ENCODE measurements at places on chromosomes 2 and 18. TPM values are rescaled to one million over a fixed set of nuclear protein-coding genes. Genes with fewer than 3 reads are reported as not detected.

Gene DSG3
- total RNA-seq = not detected

DNA sequence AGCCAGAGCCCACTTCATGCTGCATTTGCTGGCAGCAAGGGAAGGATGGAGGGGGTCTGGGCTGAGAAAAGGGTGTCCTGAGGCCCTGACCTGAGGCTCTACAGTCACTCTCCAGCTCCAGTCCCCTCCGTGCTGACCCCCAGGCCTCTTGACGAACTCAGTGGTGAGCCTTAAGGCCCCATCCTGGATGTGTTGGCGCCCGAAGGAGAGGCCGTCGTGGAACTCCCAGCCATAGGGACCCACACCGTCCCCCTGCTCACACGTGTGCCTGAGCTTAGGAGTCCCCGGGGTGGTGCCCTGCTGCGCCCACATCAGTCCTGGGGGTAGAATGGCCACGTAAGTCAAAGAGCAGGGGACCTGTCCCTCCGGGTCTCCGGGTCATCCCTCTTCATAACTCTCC lies 776 bp downstream of the MOGS start:
- DNase-seq = no peak

Gene TGFBRAP1
- 21.0 TPM for total RNA-seq

DNA sequence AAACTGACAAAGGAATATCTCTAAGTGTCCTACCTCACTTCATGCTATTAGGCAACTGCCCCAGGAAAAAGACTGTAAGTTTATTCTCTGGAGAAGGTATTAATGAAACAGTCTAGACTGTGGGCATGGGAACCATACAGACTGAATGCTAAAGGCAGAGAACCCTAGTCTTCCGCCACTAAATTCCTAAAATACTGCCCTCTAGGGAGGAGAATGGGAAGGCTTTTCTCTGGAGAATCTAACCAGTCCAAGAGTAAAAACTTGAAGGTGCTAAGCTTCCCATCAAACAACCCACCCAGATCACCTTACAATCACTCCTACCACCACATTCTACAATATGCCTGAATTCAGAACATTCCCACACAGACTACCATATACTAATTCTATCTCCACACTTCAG lies 3.4 kb downstream of the SRBD1 start:
- no peak for DNase-seq

Gene RPL31
- 1,403 TPM for total RNA-seq

Gene DTYMK
- total RNA-seq = 13.1 TPM

DNA sequence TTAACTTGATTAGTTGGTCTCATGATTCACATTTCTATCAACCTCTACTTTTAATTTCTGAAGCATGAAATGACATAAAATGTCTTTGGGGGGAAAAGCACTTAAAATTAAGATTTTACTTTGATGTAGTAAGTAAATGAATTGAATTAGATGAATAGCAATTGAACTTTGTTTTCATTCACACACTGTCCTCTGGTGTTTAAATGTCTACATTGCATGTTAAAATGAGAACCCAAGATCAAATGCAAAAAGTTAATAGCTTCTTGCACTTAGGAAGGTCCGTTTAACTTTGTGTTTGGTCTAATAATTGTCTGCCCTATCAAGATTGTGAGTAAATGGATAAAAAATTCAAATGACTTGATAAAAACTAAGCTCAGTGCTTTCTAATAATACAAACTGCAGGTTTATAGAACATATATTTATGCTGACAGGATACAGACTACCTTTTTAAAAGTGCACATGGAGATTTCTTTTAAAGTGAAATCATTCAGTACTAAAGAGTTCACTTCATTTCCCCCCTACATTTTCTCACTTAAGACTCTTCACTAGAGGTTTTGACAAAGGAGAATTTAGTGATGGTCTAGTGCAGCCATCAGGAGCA lies 156.2 kb upstream of the NABP1 start:
- no peak for DNase-seq

Gene FAM124B
- total RNA-seq = 5.2 TPM

Gene SLC19A3
- not detected for total RNA-seq

DNA sequence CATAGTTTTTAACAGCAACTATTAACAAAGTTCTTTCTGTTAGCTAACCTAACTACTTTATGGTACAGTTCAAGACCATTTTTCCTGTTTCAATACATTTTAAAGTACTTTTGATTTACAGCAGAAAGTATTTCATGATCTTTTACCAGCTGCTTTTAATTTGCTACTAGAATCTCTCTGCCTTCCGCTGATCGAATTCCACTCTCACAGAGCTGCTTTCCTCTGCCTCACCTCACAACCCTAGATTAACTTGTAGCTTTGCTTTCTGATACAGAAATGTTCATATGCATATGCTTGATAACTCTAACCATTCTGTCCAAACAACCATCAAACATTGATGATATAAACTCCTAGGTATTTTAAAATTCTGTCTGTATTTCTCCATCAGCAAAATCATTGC lies 463.2 kb upstream of the ZEB2 start:
- no peak for DNase-seq

- no peak for DNase-seq
Measured at GRCh38 chr2:200350850-200351285, 44.4 kb downstream of the SPATS2L start.

DNA sequence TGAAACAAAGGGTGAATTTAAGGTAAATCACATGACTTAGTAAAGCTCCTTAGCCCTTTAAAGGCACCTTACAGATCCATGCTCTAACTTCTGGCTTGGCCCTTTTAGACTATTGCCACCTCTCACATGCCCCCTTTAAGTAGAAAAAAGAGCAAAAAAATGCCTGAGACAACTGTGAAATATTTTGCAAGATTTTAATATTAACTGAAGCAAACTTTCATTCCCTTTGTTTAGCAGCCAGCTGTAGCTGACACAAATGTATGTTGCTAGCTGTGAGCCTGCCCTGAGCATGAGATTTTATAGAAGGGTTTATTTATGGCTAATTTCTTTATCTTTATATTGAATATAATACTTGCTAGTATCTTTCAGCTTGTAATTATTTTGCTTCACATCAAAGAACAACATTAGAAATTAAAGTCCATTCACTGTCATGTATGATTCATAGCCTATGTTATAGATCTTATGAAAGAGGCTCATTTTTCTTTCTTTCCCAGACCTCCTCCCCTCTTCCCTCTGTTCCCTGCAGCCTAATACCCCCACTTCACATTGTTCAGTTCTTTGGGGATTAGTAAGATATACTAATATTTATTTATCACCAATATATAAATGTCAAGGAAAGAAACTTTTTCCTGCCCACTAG lies 637.2 kb upstream of the ZEB2 start:
- no peak for DNase-seq

GRCh38 chr2:121321476-121321875 lies 36.5 kb upstream of the TFCP2L1 start:
- no peak for DNase-seq

- no peak for DNase-seq
Measured at GRCh38 chr2:37798315-37799005, 126.6 kb upstream of the RMDN2 start.

GRCh38 chr2:234967201-234967869 lies 15.5 kb downstream of the SH3BP4 start:
- DNase-seq = no peak

DNA sequence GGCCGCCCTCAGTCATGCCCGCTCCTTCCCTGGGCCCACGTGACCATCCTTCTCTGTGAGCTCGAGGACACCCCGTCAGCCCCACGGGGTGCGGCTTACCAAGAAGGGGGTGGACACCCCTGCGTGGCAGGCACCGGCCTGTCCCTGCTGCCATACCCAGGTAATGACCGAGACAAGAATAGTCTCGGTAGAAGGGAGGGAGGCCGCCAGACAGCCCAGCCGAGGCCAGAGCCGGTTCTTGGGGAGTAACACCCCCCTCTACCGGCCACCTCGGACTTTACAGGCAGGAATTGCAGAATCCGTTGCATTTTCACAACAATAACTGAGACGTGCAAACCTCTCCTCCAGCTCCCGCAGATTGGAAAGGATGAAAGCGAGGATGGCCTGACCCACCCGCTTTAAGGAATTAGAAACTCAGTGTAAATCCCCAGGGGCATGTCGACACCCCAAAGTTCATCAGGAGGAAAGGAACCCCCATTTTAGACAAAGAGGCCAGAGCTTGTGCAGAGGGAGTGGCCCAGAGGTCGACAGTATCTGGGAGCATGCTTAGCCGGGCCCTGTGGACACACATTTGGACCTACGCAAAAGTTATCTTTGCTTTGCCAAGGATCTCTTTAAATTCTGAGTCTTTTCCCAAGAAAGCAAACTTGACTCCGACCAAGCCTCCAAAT lies 60.1 kb upstream of the GLI2 start:
- DNase-seq = peak; percentile 14

GRCh38 chr18:39627936-39628335 lies 2062.3 kb upstream of the CELF4 start:
- no peak for DNase-seq

DNA sequence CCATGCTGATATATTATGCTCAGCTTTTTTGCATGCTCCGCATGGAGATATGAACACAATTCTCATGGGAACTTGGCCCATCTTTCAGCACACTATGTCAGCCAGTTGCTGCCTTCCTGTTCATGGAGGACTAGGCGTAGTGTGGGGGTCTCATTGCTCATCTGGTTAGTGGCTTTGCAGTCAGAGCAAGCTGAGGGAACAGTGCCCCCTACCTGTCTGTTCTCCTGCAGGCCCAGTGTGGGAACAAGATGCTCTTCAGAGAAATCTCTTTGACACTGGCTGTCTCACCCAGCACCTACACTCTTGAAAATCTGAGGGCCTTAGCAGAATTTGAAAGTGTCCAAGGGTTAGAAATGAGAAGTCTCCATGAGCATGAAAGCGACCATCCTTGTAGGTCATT lies 47.1 kb downstream of the SPTBN1 start:
- no peak for DNase-seq

GRCh38 chr2:29260142-29260772 lies 145.0 kb downstream of the CLIP4 start:
- no peak for DNase-seq

DNA sequence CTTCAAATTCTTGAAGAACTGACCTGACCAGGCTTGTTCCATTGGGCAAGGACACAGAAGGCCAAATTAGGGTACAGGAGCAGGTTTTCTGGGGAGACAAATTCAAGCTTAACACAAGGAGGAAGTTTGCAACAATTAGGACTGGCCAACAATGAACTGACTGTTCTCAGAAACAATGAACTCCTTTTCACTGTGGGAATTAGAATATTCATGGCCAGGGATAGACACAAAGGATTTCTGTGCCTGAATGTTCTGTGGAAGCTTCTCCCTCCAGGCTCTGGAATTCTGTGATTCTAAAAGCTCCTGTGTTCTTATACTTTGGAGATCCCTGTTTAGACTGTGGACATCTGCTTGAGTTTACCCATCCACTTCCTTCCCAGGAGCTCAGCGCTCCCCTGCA lies 15.2 kb downstream of the SMYD1 start:
- no peak for DNase-seq

- DNase-seq = no peak
Measured at GRCh38 chr18:69158944-69159343, 241.7 kb upstream of the DOK6 start.

Gene GREB1L
- not detected for total RNA-seq

Gene PRKAG3
- total RNA-seq = not detected

Gene LHCGR
- not detected for total RNA-seq

DNA sequence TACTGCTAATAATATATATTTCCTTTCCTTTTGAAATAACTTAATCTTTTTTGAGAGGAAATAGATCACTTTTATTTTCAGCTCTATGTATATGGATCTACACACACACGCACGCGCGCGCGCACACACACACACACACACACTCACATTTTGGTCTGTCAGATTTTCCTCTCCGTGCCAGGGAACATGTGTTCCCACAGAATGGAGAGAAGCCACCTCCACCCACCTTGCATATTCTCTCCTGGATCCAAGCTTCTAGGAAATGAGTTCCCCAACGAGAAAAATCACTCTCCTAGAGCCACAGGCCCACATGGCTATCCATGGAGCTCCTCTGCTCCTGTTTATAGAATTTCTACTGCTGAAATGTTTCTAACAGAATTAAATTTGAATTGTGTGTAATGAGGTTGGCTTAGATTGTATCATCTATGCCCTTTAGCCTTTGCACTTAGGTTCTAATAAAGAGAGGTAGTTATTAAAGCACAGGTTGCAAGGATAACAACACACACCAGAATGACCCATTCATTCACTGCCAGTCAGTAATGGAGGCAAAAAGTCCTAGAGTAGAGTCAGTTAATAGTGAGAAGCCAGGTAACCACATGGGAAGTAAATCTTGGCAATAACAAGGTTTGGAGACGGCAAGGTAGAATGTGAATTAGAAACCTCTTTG lies 19.7 kb downstream of the IFIH1 start:
- no peak for DNase-seq

DNA sequence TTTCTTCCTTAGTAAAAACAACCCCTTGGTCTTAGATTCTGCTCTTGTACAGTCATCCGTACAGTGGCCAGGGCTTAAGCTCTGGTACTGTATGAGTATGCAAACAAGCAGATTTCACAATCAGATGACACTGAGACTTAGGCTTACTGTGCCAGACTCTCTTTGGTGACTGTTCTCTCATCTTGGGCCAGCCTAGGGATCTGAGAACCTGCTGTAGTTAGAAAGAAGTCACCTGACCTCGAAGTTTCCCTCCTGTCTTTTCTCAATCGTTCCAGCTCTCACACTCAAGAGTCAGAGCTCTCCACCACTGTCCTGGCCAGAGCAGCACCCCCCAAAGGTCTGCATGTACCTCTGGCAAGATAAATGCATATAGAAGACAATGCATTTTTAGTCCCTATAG lies 63.2 kb downstream of the ZEB2 start:
- no peak for DNase-seq

- no peak for DNase-seq
Measured at GRCh38 chr2:238811759-238812158, 36.1 kb upstream of the TWIST2 start.

Gene UPP2
- total RNA-seq = not detected

Gene ITPRIPL1
- total RNA-seq = 27.8 TPM

Gene C2orf81
- 1.1 TPM for total RNA-seq

Gene FAM161A
- total RNA-seq = 2.2 TPM

DNA sequence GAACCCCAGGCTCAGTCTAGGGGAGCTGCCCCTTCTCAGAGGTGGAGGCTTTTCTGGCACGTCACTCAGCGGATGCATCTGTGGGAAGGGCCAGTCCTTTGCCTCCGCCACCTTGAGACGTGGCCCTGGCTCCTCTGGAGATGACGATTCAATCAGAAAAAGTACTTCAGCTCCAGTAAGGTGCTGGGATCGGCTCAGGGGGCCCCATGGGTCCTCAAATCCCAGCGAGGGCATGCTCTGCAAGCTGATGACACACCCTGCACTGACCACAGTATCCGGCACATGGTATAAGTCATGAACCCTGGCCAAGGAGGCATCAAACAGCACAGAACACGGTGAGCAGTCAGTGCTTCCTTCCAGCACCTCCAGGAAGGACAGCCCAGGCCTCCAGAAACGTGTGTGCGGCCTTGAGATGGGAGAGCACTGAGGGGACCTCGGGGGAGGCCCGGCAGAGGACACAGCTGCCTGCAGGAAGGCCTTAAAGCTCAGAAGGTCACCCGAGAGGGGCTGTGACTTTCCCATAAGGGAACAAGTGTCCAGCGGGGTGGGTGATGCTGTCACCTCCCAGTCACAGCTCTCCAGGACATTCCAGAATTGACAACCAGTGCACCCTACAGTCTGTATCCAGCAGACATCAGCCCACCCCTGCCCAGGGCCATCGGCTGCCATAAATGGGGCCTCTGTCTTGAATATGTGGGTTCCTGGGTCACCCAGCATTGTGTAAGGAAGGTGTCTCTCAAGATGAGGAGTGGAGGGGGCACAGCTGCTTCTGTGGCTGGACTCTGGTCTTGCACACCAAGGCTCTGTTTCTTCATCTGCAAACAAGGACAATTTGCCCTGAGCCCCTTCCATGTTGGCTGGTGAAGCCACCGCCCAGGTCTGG lies 205.8 kb downstream of the NDUFA10 start:
- no peak for DNase-seq

- DNase-seq = no peak
Measured at GRCh38 chr18:75783566-75784281, 356.2 kb upstream of the SMIM21 start.
